Stimulated activated CD8-positive, alpha-beta memory T cell treated with anti-CD3 and anti-CD28 coated beads, Interleukin-7, amount 100 ng/mL, for 4 hours (primary cell): ENCODE measurements at places on chromosomes 6 and 20.

GRCh38 chr6:110688661-110689268, 126.5 kb downstream of the CDK19 start:
- DNase-seq, result no peak

DNA sequence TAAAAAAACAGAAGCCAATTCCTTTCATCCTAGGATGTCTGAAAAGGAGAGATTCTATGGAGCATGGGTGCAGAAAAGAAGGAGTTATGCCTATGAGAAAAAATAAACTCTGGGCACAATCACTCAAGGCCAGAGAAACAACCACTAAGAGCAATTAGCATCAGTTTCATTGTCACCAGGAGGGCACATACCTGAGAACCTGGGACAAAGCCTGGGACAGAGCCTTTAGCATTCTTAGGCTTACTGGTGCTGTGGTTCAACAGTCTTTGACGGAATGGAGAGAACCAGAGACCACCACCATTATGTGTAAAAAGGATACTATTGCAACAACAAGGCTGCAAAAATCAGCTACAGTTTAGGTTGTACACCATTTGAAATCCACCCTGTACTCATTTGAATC, 29.4 kb upstream of the BCKDHB start:
- DNase-seq, result no peak

- DNase-seq, result no peak
Measured at GRCh38 chr20:25297141-25297905, 49.4 kb downstream of the PYGB start.

DNA sequence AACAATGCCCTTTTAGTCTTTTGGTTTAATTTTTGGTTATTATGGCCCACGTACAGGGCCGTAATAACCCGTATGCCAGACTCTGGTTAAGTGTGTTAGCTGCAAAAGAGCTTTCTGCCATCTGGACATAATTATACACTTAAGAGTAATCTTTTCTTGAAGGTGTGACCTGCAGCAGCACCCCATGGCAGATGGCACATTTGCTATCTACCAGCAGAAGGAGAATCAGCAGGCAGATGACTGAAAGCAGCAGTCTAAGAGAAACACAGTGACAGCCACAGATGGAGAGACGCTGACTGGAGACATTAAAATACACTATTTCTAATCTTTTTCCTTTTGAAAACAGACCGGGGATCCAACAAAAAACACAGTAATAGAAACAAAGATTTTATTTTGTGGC, 18.7 kb downstream of the ASF1A start:
- DNase-seq, result no peak

GRCh38 chr6:136890986-136891385, 31.1 kb upstream of the SLC35D3 start:
- no peak for DNase-seq

- DNase-seq, result no peak
Measured at GRCh38 chr6:26215585-26216358, 128.5 kb downstream of the HFE start.

GRCh38 chr20:25230166-25230831, 17.6 kb upstream of the PYGB start:
- DNase-seq, result no peak

DNA sequence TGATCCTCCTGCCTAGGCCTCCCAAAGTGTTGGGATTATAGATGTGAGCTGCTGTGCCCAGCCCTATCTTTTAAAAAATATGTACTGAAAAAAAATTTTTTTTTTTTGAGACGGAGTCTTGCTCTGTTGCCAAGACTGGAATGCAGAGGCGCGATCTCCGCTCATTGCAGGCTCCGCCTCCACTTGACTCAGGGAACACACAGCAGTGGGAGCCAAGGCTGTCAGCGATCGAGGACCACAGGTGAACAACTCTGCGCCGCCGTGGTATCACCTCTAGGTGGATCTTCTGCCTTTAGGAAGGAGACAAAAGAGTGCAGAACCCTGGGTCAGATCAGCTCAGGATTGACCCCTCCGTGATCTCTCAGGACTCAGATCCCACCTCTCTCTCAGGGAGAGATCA, 13.7 kb downstream of the RAET1E start:
- no peak for DNase-seq

GRCh38 chr6:30326526-30327231, at the start of gene TRIM39:
Gene TRIM39, plus strand, starts transcription at chr6:30326927. Its CDS starts 2,391 bp downstream, at chr6:30329318.
- DNase-seq, result peak; percentile 75

- no peak for DNase-seq
Measured at GRCh38 chr20:18224968-18225568, 63.3 kb upstream of the ZNF133 start.

DNA sequence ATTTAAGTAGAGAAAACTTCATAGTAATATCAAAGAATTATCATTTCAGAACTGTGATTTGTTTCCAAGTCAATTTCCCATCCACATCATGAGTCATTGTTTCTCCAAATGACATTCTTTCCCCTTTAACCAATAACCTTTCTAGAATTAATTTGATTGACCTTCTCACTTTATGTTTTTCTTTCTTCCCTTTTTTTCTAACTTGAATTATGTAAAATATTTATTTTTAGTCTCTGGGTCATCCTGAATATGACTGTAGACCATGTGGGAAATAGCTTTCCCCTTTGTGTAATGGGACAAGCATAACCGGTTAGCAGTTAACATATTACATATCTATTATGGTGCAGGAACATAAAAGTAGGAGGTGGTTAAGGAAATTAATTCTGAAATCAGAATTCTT, 291.1 kb downstream of the GJA1 start:
- no peak for DNase-seq

GRCh38 chr20:12695937-12696336, 312.8 kb upstream of the SPTLC3 start:
- no peak for DNase-seq

DNA sequence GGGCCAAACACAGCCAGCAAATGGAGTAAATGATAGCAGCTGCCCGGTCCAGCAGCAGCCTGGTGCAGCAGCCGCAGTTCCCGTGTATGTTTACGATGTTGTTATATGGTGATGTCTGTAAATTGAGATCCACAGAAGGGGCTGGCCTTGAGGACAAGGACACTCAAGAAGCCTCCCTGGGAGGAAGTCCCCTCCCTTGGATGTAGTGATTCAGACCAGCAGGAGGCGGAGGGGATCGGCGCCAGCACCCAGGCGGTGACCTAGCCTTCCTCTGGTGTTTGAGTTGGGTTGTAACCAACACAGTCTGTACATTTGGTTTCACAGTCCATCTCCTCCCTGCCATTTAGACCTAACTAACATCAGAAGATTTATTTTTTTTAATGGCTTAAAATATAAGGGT, 187.8 kb downstream of the SYNDIG1 start:
- DNase-seq, result no peak

- no peak for DNase-seq
Measured at GRCh38 chr20:36447101-36447500, 94.2 kb upstream of the MYL9 start.

DNA sequence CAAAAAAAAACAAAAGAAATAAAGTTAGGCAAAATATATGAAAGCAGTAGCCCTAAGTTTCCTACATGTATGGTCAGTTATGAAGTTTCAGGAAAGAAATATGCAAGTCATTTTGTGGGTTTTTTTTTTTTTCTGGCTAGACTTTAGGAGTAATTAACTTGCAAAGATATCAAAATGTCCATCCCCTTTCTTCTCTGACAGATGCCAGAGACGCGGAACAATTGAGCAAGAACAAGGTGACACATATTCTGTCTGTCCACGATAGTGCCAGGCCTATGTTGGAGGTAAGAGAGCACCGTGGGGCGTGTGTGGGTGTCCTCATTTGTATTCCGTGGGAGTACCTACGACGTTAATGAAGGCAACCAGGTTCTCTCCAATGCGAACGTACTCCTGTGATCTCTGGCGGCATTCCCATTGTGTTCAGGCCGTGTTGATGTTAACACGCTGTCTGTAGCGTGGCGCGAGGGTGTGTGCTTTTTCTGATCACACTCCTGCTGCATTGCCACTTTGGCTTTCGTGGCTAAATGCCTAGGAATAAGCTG, 19.5 kb downstream of the DUSP22 start:
- DNase-seq, result no peak

GRCh38 chr6:123925842-123926399, 122.3 kb downstream of the NKAIN2 start:
- no peak for DNase-seq

- DNase-seq, result no peak
Measured at GRCh38 chr20:46997187-46997586, 102.5 kb downstream of the EYA2 start.

DNA sequence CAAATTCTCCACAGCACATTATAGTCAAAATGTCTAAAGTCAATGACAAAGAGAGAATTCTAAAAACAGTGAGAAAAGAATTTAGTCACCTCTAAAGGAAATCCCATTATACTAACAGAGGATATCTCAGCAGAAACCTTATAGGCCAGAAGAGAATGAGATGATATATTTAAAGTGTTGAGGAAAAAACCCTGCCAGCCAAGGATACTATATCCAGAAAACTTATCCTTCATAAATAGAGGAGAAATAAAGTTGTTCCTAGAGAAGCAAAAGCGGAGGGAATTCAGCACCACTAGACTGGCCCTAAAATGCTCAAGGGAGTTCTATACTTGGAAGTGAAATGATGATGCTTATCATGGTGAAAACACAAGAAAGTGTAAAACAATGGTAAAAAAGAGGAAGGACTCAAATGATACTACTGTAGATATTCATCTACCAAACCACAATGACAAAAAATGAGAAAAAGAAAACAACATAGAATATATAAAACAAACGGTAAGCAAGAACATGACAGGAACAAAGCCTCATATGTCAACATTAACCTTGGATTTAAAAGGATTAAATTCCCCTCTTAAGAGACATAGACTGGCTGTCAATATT, 16.7 kb downstream of the GPRC6A start:
- no peak for DNase-seq

GRCh38 chr6:109478841-109479624, 4.0 kb downstream of the ZBTB24 start:
- DNase-seq, result no peak

DNA sequence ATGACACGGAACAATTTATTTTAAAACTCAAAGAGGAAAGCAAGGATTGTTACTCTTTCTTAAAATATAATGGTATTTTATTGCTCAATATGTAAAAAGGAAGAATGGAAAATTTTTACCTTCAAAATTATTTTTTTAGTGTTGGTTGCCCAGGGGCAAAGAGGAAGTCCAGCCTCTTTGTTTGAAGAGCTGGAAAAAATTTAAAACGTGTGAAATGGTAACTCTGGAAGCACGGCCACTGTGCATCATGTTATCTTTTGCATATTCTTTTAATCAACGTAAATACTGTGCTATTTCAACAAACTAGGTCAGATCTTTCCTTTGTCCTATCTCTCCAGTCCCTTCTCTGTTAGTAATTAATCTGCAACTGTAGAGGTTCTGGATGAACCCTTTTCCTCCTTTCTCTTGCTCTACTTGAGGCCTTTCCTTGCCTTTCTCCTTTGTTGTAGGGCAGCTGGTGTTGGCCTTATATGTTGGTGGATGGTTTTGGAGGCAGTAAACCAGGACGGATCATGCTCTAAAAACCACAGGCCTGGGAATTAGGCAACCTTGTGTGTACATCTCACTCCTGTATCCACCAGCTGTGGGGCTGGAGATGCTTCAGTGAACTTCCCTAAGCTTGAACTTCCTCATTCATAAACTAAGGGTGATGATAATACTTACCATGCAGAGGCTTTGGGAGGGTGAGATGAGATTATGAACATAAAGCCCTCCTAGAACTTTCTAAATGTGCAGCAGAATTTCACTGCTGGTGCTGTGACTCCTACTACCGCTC, 143.3 kb downstream of the PRL start:
- no peak for DNase-seq

DNA sequence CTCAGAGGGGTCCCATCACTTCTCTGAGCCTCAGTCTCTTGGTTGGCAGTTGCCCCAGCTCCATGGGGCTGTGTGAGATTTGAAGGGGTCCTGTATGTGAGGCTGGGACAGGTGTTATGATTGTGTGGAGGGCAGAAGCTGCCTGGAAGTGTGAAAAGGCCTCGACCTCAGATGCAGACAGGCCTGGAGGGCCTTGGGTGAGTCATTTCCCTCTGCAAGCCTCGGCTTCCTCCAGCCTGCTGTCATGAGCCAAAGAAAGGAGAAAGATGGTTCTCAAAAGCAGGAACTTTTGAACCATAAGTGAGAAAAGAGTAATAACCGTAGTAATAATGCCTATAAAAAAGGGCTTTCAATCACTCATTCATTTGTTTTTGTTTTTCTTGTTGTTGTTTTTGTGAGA, 37.5 kb downstream of the SNAI1 start:
- DNase-seq, result no peak

GRCh38 chr6:89298680-89299465, 16.2 kb downstream of the GABRR2 start:
- DNase-seq, result peak; percentile 17

- no peak for DNase-seq
Measured at GRCh38 chr20:4873396-4873795, 127.9 kb downstream of the SLC23A2 start.

GRCh38 chr6:163460307-163460782, 45.8 kb downstream of the QKI start:
- no peak for DNase-seq

- peak; percentile 16 for DNase-seq
Measured at GRCh38 chr6:33008944-33009861, at the start of gene HLA-DOA. Gene HLA-DOA, minus strand, starts transcription at chr6:33009591.

- DNase-seq, result no peak
Measured at GRCh38 chr6:3529232-3529631, 72.4 kb upstream of the SLC22A23 start.

DNA sequence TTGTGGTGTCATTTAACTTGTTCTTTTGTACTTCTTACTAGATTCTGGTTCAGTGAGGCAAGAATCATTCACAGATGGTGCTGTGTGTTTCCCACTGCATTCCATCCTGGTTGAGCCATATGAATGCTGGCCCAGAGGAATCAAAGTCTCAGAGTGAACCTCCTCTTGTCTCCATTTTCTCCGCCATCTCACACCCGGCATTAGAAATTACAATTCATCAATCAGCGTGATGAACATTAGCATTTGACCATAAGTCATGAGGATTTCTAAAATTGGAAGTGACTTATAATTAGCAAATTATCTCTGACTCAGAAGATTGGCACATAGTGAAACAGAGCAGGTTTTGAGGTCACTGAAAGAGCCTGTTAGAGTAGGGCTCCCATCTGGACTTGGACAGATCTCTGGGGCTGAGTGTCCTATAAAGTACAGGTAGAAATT, 25.2 kb downstream of the TNFAIP3 start:
- DNase-seq, result no peak

- DNase-seq, result no peak
Measured at GRCh38 chr20:41905199-41905598, 287.0 kb upstream of the CHD6 start.

- no peak for DNase-seq
Measured at GRCh38 chr20:61608275-61609085, 356.4 kb downstream of the CDH4 start.

- DNase-seq, result no peak
Measured at GRCh38 chr6:104563306-104563705, 296.4 kb downstream of the HACE1 start.

- no peak for DNase-seq
Measured at GRCh38 chr6:56772737-56773184, 130.1 kb upstream of the DST start.

DNA sequence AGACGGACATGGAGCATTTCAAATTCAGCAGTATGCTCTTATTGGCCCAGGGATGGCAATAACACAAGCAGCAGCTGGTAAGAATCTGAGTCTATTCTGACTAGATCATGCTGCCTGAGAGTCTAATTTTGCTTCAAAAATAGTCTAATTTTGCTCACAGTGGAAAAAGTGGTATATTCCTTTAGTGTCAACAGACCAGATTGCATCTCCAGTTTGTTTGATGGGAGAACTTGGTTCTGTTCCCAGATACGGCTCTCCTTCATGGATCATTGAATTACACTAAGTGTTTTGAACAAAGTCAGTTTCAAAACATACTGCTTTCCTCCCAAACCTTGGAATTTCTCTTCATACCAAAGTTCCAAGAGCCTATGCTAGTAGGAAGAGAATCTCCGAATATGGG, 586.1 kb downstream of the RNF144B start:
- no peak for DNase-seq

GRCh38 chr6:4134841-4135664, at the start of gene ECI2:
Gene ECI2, minus strand, starts transcription at chr6:4135575. Its CDS starts 15 bp downstream, at chr6:4135560.
- peak; percentile 36 for DNase-seq
